ENCODE measurements at places on chromosomes 16 and 17.
A peak's percentile ranks its signal among the peaks of the same experiment; 100 is the strongest.

DNA sequence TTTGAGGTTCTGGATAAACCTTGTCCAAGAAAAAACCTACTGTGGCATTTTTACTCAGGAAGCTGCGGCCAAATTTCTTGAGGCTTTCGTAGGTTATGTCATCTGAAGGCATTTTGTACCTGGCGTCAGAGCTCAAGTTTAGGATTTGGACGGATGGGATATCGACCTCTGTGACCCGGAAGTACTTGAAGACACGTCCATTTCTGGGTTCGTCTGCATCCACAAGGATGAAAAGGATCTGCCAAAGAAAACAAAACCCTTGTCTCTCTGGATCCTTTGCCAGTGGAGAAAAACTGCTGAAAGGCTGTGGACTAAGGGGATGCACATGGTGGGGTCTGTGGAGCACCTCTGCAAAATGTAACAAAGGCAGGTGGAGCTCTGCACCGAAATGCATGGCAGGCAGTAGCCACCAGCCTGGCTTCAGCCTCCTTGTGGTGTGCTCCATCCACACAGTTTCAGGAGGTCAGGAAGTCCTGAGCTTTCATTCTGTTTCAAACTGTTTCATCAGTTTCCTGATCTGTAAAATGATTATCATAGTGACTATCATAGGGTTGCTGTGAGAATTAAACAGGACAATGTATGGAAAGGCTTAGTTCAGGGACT lies 17.0 kb upstream of the UMOD start:
- DNase-seq: no peak

GRCh38 chr17:39722965-39723848 lies 7.1 kb downstream of the MIEN1 start:
- no peak for DNase-seq

GRCh38 chr16:84916850-84917249 lies 94.5 kb downstream of the ZDHHC7 start:
- DNase-seq: no peak

GRCh38 chr17:27633312-27634025 lies 2.5 kb downstream of the LGALS9 start:
- peak; percentile 68 for DNase-seq

GRCh38 chr16:85369741-85370528 lies 243.2 kb upstream of the GSE1 start:
- peak; percentile 46 for DNase-seq

DNA sequence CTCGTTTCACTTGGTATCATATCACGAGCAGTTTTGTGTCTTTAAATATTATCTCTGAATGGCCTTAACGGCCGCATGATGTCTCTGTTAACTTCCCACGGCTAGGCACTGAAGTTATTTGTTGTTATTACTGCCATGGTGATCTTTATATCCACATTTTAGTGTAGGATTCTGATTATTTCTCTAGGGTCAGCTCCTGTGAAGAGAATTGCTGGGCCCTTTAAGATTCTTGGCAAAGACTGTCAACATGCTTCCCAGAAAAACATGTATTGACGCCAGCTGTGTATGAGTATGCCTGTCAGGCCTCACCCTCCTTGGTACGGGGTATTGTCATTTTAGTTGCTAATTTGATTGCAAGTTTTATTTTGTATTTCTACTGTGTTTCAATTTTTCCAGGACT lies 263.5 kb downstream of the SNX29 start:
- DNase-seq: peak; percentile 79

DNA sequence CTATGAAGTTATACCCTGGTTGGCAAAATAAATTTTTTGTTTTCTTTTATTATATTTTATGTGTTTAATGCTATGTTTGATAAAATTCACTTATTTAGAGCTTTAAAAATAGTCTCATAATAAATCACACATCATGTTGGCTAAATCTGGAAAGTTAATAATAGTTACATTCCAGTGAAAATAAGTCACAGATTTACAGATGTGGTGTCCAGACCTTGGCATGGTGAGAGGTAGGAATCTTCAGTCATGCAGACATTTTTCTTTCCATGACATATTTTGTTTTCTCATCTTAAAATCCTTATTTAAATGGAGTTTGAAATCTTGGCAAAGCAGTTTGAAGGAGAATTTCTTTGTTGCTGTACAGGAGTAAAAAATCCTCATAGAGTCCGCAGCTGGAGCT lies 48.1 kb upstream of the GOSR1 start:
- DNase-seq: peak; percentile 87

DNA sequence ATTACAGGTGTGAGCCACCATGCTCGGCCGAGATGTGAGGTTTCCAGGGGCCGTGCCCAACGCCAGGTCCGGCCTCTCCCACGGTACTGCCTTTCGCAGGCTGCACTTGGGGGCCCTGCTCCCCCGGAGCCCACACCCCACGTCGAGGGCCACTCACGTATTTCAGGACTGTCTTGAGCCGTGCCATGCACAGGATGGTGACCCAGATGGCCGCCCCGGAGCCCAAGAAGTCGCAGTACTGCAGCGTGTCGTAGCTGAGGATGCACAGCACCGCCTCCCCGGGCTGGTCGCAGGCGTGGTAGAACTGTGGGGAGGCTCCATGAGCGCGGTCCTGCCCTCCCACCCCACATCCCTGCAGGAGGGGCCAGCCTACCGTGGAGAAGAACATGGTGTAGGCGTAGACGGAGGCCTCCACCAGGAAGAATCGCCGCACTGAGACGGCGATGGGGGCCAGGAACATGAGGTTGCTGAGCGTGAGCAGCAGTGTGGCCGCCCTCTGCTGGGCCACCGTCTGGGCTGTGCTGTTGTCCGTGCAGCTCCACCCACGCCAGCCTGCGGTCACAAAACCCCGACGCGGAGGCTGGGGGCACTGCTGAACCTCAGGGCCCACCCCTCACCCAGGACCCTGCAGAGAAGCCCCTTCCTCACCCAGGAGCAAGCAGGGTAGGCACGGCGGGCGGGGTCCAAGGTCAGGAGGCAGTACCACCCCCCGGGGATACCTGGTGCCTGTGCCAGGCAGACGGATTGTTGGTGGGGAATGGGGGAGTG lies 3.7 kb upstream of the MRPL28 start:
- DNase-seq: no peak

GRCh38 chr17:66541461-66542128 lies 239.2 kb downstream of the PRKCA start:
- peak; percentile 56 for DNase-seq

DNA sequence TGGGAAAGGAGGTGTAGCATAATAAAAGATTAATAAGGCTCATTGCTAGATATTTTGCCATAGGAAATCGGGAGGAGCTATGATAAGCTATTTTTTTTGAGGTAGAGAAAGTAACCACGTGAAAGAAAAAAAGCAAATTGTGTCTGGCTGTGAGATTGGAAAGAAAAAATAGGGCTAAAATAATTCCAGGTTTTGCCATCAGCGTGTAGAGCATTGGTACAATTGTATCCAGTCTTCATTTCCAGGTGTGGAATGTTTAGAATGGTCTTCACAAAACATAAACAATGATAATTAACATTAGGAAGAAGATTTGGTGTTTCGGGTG lies 1.1 kb downstream of the TANC2 start:
- DNase-seq: no peak

- no peak for DNase-seq
Measured at GRCh38 chr17:68505951-68506350, 6.3 kb upstream of the PRKAR1A start.

GRCh38 chr17:78929908-78930775 lies 5.0 kb upstream of the TIMP2 start:
- no peak for DNase-seq

GRCh38 chr16:30896261-30896888 lies at the start of gene CTF1:
Gene CTF1 (plus strand): TSS chr16:30896614. CDS start chr16:30896644, 30 bp downstream.
- peak; percentile 85 for DNase-seq

DNA sequence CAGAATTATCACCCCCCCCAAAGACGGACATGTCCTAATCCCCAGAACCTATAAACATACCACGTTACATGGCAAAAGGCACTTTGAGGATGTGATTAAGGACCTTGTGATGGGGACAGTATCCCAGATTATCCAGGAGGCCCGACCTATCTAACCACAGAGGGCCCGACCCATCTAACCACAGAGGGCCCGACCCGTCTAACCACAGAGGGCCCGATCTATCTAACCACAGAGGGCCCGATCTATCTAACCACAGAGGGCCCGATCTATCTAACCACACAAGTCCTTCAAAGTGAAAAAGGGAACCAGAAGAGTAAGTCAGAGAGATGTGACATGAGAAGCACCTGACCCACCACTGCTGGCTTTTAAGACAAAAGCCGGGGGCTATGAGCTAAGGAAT lies 56.8 kb downstream of the ANKFY1 start:
- DNase-seq: no peak

- no peak for DNase-seq
Measured at GRCh38 chr17:32914181-32914580, 13.8 kb upstream of the TMEM98 start.

GRCh38 chr17:6064868-6065267 lies 5.3 kb upstream of the WSCD1 start:
- no peak for DNase-seq

- peak; percentile 50 for DNase-seq
Measured at GRCh38 chr16:66131895-66132294, 234.6 kb upstream of the CDH5 start.

DNA sequence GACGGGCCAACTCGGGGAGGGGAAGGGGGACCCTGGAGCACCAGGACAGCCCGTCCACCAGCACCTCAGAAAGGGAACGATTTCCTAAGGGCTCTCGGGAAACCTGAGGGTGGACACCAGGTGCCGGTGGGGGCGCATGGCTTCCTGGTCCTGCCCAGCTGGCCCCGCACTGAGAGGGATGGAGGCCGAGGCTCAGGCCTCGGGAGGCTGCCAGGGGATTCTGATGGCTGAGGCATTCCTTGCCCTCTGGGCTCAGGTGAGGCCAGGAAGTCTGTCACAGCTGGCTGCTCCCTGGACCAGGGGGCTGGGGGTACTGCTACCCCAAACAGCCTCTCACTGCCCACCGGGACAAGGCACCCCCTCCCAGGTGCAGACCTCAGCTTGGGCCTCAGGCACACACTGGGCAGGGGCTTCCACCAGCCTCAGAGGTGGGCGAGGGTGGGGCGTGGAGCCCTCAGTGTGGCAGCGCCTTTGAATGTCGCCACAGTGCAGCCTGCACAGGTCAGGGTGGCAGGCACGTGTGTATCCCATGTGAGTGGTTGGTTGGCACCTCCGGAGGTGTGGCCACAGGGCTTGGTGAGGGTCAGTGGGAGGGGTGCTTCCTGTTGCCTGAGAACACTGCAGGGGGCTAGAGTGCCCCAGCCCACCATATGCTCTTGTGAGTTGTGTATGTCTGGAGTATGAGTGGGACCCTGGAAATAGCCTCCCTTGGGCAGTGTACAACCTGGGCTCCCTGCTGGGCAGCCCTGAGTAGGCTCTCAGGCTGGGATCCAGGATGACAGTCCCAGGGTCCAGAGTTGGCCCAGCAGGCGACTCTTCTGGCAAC lies 3.9 kb upstream of the FSCN2 start:
- DNase-seq: no peak

GRCh38 chr16:50305441-50306061 lies 39.2 kb downstream of the ADCY7 start:
- no peak for DNase-seq

DNA sequence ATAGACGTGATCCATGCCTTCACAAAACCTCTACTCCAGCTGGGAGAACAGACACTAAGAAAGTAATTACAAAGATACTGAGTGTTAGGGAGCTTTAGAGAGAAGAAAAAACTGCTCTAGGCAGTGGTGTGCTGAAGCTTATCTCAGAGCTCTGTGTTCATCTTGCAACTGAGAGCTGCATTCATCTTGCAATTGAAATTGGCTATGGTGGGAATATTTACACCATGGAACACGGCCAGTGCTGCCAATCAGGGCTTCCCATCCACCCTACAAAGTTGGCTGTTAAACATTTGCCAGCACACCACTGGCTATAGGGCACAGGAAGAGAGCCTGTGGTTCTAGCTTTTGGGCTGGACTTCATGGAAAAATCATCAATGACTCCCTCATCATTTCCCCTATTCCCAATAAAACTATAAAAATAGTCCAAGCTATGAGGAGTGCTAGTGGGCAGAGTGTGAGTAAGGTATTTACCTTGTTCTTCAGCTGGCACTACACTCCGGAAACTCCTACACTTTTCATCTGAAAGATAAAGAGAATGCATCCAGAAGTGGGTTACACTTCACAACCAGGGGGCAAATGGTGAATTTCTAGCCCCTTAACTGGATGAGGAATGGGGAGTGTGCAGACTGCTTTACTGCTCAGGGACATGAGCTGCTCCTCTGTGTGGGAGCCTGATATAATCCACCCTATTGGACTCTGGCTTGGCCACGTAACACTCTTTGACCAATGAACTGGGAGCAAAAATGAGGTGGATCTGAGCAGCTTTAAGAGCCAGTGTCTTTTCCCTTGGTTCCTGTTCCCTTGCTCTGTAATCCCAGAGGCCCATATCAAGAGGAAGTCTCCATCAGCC lies 11.6 kb downstream of the GSG1L2 start:
- no peak for DNase-seq

- DNase-seq: no peak
Measured at GRCh38 chr17:51814521-51814920, 344.0 kb downstream of the CA10 start.

DNA sequence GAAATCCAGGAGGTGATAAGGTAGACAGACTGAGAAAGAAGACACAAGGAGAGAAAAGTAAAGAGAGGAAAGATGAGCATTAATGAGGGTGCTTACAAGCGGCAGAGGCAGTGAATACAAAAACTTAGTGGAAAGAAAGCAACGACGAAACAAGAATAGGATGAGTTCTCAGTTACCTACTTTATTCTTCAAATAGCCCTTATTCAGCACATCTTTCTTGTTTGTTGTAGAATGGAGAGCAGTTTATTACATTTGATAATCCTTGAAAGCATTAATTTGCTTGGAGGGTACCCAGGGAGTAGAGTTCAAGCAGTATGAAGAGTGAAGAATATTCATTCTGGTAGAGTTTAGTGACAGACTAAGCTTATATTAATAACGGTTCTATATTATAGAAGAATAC lies 22.4 kb downstream of the PAFAH1B1 start:
- no peak for DNase-seq
